Uterine smooth muscle cell (primary cell): ENCODE measurements at places on chromosomes 16 and 17. TPM values are rescaled to one million over a fixed set of nuclear protein-coding genes. Genes with fewer than 3 reads are reported as not detected.

ZPBP2 gene
- not detected in 2 replicates for total RNA-seq

CES2 gene
- total RNA-seq, result 23.8 and 29.5 TPM in 2 replicates

DLX3 gene
- total RNA-seq, result not detected in 2 replicates

RHBDL1 gene
- 2.9 and 5.9 TPM in 2 replicates for total RNA-seq

TEKT3 gene
- 0.11 and 1.00 TPM in 2 replicates for total RNA-seq

TPSG1 gene
- total RNA-seq, result 0.37 TPM in 1 of 2 replicates, not detected in the other

HS3ST3B1 gene
- 14.5 and 19.7 TPM in 2 replicates for total RNA-seq

TEX14 gene
- under 0.01 and 0.11 TPM in 2 replicates for total RNA-seq

PHOSPHO1 gene
- not detected in 2 replicates for total RNA-seq

SUMO2 gene
- total RNA-seq, result 116 and 122 TPM in 2 replicates

KRT15 gene
- 5.7 and 15.3 TPM in 2 replicates for total RNA-seq

ORC6 gene
- 9.5 and 23.1 TPM in 2 replicates for total RNA-seq

MYH3 gene
- 0.77 and 0.87 TPM in 2 replicates for total RNA-seq

NUFIP2 gene
- 24.8 and 30.6 TPM in 2 replicates for total RNA-seq

CYGB gene
- 9.5 and 18.1 TPM in 2 replicates for total RNA-seq

PRRT2 gene
- 1.8 and 2.9 TPM in 2 replicates for total RNA-seq

IL32 gene
- total RNA-seq, result 1.9 and 8.6 TPM in 2 replicates

WNT9B gene
- total RNA-seq, result not detected in 2 replicates

NAGS gene
- total RNA-seq, result 2.9 and 6.4 TPM in 2 replicates

IQCK gene
- 6.0 and 6.9 TPM in 2 replicates for total RNA-seq

RHBDL3 gene
- under 0.01 and 0.22 TPM in 2 replicates for total RNA-seq

ARL5C gene
- not detected in 2 replicates for total RNA-seq

TM4SF5 gene
- not detected in 2 replicates for total RNA-seq

DNAH9 gene
- 0.11 TPM in 1 of 2 replicates, not detected in the other for total RNA-seq

C16orf54 gene
- total RNA-seq, result not detected in 2 replicates

COG4 gene
- 76.6 and 102 TPM in 2 replicates for total RNA-seq

EPX gene
- total RNA-seq, result not detected in 2 replicates

C16orf96 gene
- not detected in 2 replicates for total RNA-seq

NPW gene
- total RNA-seq, result 0.33 and 0.87 TPM in 2 replicates

MMP15 gene
- total RNA-seq, result 1.00 and 4.2 TPM in 2 replicates

KRT9 gene
- not detected in 2 replicates for total RNA-seq
